ENCODE measurements at places on chromosomes 11 and 22.

DNA sequence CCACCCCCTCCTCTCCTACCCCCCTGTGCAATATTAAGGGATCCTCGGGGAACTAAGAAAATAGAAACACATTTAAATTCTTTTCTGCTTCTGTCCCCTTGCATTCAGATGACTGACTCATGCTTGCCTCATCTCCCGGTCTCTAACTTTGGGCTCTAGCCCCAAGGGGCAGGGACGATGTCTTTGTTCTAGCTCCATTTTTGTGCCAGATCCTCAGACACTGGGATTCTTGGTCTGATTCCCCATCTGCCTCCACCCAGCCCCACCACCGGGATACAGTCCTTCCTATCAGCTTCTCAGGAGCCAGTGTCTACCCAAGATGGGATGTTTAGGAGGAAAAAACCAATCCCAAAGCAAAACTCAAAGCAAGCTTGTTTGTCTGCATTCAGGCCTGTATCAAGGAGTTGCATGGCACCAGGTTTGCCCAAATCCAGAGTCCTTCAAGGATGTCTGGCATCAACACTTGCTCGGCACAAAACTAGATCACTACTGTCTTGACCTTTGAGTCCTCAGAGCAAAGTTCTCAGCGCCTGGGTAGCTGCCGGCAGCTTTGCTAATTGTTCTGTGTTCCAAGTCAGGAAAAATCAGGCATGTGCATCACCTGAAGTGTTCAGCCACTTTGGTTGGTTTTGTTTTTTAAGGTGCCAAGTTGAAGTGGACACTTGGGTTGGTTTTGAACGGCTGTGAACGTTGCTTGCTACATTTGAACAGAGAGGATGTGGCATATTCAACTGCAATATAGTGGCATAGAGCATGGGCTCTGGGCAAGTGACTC lies 212.8 kb downstream of the DSCAML1 start:
- DNase-seq, result no peak

DNA sequence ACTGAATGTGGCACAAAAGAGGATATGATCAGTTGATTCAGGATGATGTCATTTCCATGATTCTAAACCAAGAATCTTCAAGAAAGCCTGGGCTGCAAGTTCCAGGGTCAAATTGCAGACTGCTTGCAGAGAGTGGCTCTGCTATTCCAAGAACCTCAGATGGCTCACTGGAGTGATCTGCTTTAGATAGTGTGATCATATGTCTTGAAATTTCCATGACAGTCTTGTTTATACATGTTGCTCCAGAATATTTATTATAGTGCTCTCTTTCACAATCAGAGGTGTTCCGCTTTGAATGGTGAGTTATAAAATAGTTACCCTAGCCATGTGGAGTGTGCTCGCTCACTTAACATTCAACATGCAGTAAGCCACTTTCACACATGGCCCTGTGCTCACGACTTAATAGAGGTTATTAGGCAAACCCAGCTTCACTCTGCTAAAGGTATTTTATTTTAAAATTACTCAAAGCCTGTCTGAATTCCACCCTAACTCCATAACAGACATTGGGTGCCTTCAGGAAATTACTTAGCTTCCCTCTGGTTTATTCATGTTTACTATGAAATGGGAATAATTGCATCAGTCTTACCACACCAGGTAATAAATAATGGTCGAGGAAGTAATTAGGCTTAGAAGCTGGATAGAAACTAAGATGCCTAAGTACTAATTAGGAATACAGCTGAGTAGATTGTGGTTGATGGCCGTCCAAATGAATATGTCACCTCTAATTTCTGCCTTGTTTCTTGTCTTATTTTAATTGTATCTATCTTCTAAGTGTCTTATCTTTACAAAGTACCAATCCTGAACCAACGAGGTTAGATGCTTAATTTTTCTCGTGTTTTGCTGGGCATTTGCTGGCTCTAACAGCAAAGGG lies 187.9 kb downstream of the ETS1 start:
- DNase-seq, result no peak

GRCh38 chr11:105226766-105227165 lies 87.2 kb upstream of the CARD18 start:
- no peak for DNase-seq

DNA sequence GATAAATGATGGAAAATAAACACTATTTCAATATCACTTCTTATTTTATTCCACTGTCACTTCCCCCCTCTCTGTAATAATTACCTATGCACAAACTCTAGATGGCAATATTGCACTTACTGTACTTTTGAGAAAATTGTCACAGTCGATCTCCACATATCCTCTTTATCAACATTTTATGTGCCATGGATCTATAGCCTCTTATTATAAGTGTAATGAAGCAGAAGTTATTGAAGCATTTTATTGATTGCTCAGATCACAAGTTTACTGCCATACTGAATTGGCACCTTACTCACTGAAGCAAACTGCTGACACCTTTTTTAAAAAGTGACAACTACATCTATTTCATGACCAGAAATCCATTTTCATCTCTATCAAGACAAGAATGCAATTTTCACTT lies 133.4 kb downstream of the DCDC1 start:
- no peak for DNase-seq

DNA sequence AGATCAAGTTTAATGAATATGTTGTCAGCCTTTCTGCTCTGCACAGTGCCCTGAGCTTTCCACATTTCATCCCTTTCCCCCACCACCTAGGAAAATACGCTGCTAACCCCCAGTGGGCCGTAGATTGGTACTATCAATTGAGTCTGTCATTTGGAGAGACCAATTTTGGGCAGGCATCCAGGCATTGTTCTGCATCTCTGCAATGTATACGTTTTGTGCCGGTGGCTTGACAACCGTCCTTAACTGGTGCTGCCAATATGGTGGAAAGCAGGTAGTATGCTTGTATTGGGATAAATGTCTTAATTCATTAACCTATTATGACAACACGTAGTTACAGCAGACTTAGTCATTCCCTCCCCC lies 1.3 kb downstream of the ELMOD1 start:
- DNase-seq, result no peak

GRCh38 chr11:3836903-3837302 lies 3.9 kb downstream of the RHOG start:
- DNase-seq, result peak; percentile 45

DNA sequence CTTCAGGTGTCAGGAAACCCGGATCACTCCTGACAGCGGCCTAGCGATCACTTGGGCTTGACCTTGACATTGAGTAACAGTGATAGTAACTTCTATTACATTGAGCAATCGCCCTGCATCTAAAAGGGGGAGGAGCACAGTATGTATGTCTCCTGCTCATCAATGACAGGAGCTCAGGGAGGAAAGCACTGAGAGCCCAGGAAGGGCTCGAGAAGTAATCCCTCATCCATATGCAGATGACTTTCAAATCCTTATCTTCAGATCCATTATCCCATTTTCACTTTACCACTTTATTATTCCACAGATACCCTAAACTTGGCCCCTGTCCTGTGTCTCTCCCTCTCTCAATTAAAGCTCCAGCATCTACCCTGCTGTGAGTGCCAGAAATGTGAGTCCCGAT lies 47.8 kb downstream of the ABTB2 start:
- DNase-seq, result no peak

GRCh38 chr11:14455648-14456430 lies 43.8 kb downstream of the COPB1 start:
- no peak for DNase-seq

GRCh38 chr22:28905256-28905832 lies 22.0 kb downstream of the ZNRF3 start:
- DNase-seq, result no peak

DNA sequence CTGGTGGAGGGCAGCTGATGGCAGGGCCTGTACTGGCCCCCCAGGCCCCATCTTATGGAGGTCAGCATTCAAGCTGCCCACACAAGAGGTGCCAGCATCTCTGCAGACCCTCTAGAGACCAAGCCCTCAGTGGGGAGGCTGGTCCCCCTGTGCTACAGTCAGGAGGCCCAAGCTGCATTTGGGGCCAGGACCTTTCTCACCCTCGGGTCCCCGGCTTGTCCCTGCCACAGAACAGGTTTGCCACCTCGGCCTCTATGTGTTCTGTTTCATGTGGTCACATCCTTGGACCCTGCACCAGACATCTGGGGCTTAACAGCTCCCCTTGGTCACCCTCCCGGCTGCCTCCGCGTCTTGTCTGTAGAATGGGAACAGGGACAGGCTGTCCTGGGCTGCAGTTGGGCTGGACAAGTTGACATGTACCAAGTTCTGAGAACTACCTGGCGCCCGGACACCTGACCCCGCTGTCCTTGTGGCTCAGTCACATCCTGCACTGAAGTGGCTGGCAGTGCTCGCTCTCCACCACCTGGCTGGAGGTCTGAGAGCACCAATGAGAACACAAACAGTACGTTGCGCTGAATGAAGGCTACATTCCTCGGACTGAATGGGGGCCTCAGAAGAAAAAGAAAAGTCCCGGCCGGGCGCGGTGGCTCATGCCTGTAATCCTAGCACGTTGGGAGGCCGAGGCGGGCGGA lies 2.7 kb upstream of the PLXNB2 start:
- no peak for DNase-seq

DNA sequence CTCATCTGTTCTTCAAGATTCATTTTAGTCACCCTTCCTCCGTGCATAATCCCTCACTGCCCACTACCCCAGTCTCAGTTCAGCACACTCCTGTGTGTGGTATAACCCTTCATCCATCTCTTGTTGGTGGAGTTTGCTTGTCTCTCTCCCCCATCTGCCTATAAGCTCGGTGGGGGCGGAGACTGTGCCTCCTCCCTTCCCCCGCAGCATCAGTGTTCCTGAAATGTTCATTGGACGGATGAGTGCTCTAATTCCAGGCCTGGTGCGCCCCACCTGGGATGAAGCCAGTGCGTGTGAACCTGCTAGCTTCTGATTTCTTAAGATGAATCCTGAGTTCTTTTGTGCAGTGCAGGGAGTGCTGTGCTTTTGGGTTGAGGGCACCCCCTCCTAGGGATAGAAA lies 100.0 kb downstream of the GRIK4 start:
- DNase-seq, result no peak

- no peak for DNase-seq
Measured at GRCh38 chr11:114110952-114111947, 51.7 kb downstream of the ZBTB16 start.

DNA sequence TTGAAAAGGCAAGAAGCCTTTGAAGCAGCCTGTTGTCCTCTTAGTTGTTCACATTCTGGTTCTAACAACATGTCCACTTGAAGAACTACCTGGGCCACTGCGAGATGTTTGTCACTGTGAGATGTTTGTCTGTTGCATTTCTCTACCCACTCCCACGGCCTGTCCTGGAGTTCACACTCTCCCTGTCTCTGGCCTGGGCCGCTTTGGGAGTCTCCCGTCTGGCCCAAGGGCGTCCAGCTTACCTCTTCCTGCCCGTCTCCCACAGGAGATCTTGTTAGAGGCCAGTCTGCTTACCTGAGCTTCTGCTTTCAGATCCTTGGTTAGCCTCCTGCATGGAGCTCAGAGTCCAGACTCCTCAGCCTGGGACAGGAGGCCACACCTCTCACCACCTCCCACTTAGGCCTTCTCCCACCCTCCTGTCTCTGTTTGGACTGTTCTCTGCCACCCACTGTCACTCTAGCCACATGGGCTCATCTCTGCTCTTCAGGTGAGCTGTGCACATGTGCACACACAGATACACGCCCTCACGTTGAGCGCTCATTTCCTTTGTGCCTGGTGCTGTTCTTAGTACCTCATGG lies 66.0 kb downstream of the TBC1D22A start:
- no peak for DNase-seq

- no peak for DNase-seq
Measured at GRCh38 chr11:111456859-111457730, 55.1 kb downstream of the BTG4 start.

DNA sequence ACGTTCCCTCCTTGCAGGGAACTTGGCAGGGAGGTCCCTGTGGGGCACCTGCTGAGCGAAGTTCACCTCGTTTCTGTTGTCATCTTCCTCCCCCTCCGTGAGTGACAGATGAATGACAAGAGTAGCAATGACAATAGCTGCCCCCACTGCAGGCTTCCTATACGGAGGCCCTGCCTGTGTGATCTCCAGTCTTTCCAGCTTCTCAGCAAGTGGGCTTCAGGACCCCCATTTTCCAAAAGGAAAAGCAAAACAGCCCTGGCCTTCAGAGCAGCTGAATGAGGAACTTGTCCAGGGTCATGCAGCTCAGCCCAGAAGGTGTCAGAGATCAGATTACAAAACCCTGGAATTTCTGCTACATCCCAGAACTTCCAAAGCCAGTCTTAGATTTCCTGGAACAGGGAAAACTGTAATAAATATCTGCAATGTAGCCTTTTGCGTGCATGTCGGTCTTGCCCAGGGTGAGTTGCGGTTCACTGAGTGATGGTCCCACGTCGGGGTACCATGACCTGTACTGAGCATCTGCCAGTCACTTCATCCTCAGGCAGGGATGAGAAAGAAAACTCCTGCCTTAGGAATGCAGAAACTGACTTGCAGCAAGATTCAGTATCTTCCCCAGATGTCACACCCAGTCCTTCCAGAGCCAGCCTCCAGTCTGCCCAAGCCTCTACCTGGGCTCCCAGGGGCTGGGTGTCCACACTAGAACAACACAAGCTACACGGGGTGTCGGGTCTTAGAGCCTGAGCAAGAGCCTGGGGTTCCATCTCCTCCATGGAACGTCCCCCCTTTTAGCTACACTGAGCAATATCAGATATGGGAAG lies 1457.0 kb downstream of the BRD1 start:
- DNase-seq, result no peak

GRCh38 chr11:59247531-59248227 lies 35.0 kb upstream of the MPEG1 start:
- no peak for DNase-seq

DNA sequence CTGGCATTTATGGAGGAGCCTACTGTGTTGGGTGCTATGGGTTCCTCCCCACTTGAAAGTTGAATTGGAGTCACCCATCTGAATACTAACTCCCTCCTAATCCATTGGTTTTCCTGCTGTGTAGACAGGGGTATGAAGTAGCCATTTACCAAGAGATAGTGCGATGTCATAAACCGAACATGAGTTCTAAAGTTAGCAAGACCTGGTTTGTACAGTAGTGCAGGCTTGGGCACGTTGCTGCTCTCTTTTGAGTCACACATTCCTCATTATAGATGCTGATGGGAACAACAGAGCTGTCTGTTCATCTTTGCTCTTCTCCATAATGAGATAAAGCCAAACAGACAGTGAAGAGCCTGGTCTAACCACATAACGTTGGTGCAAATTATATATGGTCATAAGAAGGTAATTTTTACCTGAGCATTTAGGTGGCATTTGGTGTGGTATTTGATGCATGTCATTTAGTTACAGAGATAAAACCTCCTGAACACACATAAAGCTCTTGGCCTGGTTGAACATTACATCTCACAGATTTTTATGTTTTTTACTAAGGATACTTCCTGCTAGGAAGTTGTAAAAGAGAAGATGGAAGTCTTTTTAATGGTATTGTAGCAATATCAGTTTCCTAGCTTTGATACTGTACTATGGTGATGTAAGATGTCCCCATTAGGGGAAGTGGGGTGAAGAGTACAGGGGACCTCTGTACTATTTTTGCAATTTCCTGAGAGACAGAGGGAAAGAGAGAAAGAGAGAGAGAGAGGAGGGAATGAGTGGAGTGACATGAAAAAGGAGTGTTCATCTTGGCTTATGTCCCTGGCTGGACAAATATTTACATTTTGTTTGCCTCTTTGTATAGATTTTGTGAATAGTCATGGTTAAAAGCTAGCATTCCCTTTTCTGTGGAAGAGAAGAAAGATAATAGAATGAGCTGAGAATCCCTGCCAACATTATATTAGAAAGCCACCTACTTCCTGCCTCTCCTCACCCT lies 27.9 kb downstream of the GRAP2 start:
- no peak for DNase-seq

GRCh38 chr11:70315716-70316115 lies 45.2 kb downstream of the PPFIA1 start:
- DNase-seq, result no peak

GRCh38 chr11:131190446-131190845 lies 180.0 kb upstream of the NTM start:
- DNase-seq, result no peak

- no peak for DNase-seq
Measured at GRCh38 chr11:122264121-122264520, 148.1 kb upstream of the BLID start.
